Right lung (tissue), 10 donors: ENCODE measurements at places on chromosomes 5 and 9.

DNA sequence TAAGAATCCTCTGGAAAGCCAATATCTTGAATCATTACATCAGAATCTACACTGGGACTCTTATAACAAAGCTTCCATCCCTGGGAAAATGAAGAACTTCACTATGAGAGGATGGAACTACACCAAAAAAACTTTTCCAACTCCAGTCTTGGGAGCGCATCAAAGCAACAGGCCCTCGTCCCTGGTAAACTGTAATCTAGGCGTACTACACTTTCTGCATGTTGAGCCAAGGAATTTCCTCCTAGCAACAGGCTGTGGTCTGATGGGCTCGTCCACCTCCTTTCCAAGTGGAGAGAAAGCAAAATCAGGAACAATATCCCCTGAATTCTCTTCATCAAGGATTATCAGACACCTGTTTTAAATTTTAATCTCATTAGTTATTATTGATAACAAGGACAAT is 94.1 kb downstream of the NFIB start:
- DNase-seq = no peak

- DNase-seq = no peak
These were observed 120.9 kb downstream of the SSBP2 start for GRCh38 chr5:81629986-81630385.

DNA sequence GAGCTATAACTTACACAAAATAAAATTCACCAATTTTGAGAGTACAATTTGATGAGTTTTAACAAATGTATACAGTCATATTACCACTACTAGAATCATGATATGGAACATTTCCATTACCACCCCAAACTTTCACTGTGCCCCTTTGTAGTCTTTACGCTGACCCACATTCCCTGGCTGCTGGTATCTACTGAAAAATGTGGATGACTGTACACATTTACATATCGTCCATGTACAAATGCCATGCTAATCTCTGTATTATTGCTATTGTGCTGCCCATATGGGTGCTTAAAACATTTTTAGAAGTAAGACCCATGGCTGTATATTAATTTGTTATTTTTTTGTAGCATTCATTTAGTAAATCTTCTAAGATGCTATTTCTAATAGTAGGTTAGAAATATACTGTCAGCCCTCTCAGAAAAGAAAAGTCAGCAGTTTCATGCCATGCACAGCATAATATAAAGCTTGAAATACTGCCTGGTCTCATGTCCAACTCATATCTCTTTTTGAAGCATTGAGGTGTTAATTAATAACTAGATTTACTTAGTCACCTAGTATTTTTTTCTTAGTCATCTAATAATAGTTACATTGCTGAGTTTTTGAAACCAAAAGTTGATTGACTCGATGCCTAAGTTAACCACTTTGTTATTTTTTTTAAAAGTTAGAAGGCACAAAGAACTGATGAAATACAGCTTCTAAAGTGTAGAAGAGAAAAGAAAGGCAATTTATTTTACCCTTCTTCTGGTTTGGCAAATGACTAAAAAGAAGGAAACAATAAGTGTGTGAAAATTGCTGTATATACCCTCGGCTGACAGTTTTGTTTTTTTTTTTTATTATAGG is 188.3 kb upstream of the MEF2C start:
- no peak for DNase-seq

- no peak for DNase-seq
These were observed 718.0 kb upstream of the CDH10 start for GRCh38 chr5:25362799-25363198.

GRCh38 chr5:81534441-81534840 is 140.5 kb upstream of the ACOT12 start:
- no peak for DNase-seq

DNA sequence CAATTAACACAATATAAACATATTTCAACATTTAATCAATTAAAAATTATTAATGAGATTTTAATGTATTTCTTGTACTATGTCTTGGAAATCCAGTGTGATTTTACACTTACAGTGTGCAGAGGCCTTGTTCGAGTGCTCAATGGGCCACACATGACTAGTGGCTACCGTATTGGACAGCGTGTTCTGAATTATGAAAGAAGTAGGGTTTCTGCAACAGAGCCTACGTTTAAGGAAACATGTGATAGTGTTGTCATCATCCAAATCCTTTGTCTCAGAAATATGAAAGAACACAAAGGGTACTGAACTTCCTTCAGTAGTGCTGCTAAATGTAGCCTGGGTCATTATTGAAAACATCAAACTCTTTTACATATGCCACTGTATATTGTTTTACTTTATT is 29.5 kb downstream of the NPR3 start:
- DNase-seq = no peak

- peak; percentile 23 for DNase-seq
These were observed 149.5 kb downstream of the BAAT start for GRCh38 chr9:101235105-101235866.

- DNase-seq = no peak
These were observed 16.1 kb downstream of the UBE2B start for GRCh38 chr5:134387443-134387842.

DNA sequence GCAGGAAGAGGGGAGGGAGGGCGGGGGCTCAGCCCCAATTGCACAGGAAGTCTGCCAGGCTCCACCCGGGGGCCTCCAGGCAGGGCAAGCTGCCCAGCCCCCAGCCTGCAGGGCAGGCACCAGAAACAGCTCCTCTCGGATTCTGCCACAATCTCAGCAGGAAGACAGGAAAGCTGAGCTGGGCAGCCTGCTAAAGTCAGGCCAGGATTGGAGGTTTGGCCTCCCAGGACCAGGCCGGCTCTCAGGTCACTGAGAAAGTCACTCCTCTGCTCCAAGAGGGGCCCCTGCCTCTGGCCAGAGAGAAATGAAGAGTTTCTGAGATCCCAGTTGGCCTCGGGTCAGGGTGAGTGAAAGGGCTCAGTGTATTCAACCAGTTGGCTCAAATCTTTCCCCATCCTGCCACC is 54.6 kb upstream of the STXBP1 start:
- DNase-seq = peak; percentile 66

DNA sequence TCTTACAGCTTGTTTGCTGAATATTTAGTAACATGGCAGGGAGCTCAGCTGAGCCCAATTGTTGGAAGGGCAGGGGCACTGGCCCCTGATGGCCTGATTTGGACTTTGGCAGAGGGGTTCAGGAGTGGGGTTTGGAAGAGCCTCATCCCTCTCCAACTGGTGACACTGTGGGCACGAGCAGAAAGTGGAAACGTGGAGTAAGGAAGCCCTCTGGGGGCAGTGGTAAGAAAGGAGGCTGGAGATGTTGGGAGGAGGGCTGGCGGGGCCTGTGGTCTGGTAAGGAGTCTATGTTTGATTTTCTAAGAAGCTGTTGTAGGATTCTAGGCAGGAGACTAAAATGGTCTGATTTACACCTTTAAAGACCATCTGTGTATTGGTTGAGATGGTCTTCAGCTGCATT is 208.9 kb downstream of the HSPA4 start:
- no peak for DNase-seq

DNA sequence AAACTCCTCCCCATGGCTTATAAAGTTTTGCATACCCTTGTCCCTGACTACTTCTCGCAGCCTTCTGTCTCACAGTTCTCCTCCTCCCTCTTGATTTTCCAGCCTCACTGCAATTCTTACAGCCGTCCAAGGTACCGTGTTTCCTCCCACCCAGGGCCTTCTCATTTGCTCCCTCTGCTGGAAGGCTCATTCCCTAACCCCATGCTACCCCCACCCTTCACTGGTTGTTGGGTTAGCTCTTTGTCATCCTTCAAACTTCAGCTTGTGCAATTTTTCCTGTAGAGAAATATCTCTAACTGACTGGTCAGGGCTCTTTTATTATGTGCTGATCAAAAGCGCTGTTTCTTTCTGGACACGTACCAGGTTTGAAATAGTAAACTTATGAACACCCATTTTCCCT is 329.2 kb downstream of the EBF1 start:
- no peak for DNase-seq

DNA sequence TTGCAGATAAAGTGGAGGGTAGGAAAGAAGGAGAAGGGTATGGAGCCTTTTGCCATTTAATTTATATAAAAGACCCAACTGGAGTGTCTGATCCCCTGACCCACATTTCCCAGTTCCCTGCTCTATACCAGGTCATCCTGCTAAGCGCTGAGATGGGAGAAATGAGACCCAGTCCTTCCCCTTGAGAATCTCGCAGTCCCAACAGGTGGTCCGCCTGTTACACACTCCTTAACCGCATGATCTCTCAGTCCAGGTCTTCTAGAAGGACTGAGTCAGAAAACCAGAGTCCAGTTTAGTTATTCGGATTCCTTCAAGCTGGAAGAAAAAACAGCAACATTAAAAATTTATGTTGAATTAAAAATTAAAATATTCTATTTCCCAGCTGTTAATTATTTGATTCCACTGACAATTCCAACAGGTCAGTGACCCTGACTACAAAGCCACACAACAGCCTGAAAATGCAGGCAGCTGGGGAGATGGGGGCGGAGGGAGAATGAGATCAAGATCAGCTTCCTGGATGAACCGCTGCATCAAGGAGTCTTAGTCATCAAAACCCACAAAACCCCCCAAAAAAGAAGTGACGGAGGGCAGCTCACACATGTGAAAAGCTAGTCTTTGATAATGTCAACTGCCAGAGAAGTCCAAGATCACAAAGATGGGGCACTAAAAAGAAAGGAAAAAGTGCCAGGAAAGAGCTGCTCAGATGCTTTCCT is 44.0 kb downstream of the GGTA1 start:
- DNase-seq = no peak

- DNase-seq = no peak
These were observed 497.6 kb downstream of the NTRK2 start for GRCh38 chr9:85167146-85167545.

- DNase-seq = no peak
These were observed 105.5 kb upstream of the KLF4 start for GRCh38 chr9:107594908-107595530.
